ENCODE measurements at places on chromosomes 3 and 15. TPM values are rescaled to one million over a fixed set of nuclear protein-coding genes. Genes with fewer than 3 reads are reported as not detected.
A peak's percentile ranks its signal among the peaks of the same experiment; 100 is the strongest.

KCNMB2 gene
- total RNA-seq, result 15.1 TPM

DNA sequence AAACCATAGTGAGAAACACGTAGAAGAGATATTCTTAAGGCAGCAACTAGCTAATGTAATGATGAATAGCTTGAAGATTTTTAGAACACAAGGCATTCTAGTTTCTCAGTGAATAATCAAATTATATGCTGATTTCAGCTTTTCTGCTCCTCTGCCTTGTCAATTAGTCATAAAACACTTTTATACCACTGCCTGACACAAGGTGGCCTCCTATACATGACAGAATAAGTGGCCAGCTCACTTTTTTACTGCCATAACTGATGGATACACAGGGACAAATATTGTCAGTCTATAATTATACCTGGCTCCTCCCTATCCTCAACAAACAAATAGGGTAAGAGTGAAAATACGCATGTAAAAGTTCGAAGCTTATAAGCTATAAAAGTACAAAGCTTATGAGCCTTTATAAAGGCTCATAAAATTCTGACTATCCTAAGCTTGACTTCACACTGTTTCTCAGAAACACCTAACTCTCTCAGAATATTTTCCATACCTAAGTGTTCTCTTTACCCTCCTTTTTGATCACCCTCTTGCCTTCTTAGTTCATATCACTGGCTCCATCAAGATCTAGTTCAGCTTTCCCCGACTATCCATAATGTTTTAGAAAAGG is 81.6 kb downstream of the HERC1 start:
- peak; percentile 40 for DNase-seq

THUMPD3 gene
- 79.1 TPM for total RNA-seq

GRCh38 chr3:129398803-129399144 is 29.7 kb downstream of the EFCAB12 start:
- no peak for DNase-seq

- no peak for DNase-seq
Observed at GRCh38 chr3:189845069-189845468, 213.9 kb downstream of the TP63 start.

DNA sequence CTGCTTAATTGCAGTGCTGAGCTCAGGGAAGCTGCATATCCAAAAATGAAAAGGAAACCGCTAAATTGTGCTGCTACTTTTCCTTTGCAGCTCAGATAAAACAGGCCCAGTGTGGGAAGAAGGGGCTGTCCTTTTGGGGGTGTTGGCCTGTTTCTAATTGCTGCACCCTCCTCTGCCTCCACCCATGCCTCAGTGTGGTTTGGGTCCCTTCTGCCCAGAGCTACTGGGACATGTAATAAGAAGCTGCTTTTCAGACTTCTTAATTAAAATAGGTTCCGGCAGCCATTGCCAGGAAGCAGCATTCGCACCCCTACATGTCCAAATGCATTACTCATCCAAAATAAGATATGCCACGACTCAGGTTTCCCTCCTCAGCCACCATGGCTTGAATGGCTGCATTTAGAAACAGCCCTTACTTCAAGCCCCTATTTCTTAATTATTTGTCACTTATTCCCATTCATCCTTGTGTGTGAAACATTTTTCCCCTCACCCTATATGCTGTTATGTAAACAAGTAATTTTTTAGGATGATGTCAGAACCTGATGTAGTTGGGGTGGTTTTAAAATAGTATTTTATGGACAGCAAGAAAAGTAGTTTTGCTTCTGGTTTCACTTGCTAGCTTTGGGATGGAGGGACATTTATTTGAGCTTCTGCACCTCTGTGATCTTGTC is 235.9 kb upstream of the CTDSPL start:
- DNase-seq, result no peak

Measured in frontal cortex (tissue), 4 donors.